ENCODE measurements at places on chromosomes 2 and 18.

- no peak for DNase-seq
These were observed 152.0 kb downstream of the FAM210A start for GRCh38 chr18:13574355-13574754.

- no peak for DNase-seq
These were observed 125.8 kb downstream of the LYPD6B start for GRCh38 chr2:149164296-149164695.

DNA sequence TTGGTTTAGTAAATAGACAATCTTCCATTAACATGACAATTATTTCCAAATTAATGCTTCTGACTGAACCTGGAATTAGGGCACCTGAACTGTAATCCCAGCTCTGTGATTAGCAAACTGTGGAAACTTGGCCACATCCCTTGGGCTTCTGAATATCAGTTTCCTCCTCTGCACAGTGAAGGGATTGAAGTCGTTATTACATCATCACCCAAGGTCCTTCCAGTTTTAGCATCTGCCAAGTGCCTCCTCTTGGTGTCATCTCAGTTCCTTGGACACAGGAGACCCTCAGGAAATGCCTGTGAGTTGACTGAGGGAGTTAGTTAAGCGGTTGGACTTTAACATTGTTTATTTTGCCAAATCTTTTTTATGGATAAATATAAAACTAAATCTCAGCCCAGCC, 64.8 kb downstream of the MOGAT1 start:
- no peak for DNase-seq

DNA sequence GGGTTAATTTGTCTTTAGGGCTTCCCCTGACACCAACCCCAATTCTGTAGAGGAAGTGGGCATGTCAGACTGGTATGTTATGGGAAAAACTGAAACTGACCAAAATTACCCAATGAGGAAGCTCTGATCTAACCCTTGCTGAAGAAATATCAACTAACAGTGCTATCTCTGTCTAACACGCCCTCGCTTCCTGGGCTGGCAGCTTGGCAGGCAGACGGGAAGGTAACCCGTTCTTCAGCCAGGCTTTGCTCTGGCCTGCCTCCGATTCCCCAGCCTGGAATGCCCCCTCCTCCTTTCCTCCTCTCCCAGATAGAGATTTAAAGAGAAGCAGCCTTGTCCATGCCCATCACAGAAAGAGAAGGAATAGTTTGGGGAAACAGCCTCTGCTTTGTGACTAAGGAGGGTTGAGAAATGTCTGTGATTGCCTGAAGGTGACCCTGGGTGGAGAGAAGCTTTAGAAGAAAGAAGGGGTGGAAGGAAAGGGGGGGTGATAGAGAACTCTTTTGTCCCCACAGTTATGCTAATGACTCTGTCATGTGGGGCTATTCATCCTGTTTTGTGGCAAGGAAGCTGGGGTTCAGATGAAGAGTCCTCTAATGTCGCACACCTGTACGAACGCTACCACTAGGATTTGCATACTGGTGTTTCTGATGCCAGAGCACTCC, 15.4 kb downstream of the HK2 start:
- no peak for DNase-seq

DNA sequence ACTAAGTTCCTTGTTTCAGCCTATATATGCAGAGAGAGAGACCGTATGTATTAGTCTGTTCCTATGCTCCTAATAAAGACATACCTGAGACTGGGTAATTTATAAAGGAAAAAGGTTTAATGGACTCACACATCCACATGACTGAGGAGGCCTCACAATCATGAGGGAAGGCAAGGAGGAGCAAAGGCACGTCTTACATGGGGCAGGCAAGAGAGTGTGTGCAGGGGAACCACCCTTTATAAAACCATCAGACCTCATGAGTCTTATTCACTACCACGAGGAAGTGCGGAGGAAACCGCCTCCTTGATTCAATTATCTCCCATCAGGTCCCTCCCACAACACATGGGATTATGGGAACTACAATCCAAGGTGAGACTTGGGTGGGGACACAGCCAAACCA, 73.8 kb downstream of the TMEM18 start:
- DNase-seq: no peak

DNA sequence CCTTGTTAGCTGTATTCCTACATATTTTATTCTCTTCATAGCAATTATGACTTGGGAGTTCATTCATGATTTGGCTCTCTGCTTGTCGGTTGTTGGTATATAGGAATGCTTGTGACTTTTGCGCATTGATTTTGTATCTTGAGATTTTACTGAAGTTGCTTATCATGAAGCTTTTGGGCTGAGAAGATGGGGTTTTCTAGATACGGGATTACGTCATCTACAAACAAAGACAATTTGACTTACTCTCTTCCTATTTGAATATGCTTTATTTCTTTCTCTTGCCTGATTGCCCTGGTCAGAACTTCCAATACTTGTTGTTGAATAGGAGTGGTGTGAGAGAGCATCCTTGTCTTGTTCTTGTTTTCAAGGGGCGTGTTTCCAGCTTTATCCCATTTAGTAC, 569.8 kb upstream of the NRXN1 start:
- DNase-seq: no peak

DNA sequence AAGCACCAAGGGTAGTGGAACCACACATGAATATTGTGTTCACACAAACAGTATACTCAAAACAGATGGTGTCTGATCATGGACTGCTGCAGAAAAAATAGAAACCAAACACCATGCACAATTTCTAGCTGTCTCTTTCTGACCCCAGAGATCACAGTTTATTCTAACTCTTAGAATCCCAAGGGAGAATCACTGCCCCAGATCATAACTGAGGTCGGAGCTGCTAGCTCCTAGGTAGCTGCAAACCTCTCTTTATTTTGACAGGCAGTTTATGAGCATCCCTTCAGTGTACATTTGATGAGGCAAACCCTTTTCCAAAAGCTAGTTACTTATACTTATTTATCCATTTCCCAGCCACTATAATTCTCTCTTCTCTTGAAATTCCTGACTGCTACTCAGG, 439.1 kb upstream of the HNMT start:
- no peak for DNase-seq

DNA sequence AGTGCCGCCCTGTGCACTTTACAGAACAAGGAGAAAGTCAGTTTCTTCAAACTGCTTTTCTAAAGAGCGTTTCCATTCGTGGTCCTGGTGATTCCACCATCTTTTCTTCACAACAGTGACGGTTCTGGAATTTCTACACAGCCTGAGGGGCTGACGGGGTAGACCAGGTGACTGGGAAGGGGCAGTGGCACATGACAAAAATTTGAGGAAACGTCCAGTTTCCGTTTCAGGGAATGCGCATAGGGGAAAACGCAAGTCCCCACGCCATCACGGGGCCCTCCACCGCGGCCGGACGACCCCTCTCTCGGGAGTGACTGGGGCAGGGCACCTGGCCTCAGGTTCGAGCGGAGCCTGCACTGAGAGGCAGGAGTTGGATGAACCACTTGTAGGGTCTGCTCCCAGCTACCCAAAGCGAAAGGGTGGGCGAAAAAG, 980 bp upstream of the SPTBN1 start:
- DNase-seq: no peak

GRCh38 chr18:44816050-44816449, 135.4 kb downstream of the SETBP1 start:
- DNase-seq: no peak

GRCh38 chr2:216109962-216110614, 940 bp downstream of the XRCC5 start:
- peak; percentile 24 for DNase-seq

DNA sequence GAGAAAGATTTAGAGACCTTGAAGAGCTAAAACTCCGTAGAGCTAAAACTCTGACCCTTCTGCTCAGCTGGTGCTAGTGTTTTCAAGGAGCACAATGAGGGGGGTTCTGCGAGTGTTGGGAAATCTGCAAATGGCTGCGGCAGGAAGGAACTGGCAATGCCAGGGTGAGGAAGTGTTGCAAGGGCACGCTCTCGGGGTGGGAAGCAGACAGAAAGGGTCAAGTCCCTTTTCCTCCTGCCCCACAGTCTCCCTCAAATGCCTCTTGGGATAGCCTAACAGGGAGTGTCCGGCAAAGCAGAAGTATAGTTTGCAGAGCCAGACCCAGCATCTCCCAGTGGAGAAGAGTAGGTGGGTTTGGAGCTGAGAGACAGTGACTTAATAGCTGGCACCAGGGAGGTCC, 60.5 kb downstream of the NCAPH start:
- DNase-seq: no peak

DNA sequence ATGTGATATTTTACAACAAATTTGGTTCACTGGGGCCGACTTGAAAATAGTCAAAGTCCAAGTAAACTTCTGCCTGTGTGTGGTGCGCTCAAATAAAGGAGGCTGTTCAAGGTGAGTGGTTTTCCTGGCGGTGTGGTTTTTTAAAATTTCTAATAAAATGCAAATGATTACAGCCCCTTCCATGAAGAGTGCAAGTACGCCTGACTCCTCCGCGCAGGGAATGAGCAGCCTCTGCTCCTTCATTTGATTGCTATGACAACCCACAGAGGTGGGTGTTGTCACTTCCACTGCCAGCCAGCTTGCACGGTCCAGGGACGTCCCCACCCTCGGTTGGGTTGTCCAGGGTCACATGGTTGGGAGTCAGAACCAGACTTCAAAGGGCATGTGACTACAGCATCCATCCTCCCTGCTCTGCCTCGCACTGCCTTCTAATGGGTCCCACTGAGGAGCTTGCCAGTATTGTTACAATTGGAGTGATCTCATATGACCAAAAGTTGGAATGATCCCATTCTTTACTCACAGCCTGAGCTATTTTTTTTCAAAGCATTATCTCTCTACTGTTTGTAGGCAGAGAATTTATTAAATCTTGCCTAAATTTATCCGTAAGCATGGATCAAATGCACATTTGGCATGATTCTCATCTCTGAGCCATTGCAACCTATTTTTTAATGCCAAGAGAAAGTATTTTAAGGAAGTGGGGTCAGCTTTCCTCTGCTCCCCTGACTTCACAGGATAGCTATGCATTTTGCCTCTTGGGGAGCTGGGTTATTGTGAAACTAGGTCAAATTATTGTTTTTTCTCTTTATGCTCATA, 121.3 kb downstream of the AGAP1 start:
- DNase-seq: peak; percentile 2

DNA sequence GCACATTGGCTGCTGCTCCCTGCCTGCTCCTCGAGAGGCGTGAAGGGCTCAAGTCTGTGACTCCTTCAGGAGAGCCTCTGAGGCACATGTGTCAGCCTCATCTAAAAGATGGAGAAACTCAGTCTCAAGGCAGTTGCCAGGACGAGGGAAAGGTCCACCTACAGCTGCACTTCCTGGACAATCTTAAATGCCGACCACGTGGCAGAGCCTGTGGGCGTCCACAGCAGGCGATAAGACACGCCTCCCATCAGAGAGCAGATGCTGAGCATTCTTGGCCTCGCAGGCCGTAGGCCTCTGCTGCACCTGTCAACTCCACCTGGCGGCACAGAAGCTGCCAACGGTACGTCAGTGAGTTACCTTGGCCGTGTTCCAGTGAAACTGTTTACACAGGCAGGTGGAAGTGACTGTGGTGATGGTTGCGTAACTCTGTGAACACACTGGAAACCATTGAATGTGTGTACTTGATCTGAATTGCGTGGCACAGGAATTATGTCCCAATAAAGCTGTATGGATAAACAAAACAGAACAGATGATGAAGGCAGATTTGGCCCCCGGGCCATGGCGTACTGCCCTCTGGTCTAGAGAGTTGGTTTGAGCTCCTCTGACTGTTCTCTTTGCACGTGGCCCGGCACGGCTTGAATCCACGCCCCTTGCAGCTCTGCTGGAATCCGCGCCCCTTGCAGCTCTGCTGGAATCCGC, 114.5 kb downstream of the RNF144A start:
- peak; percentile 99 for DNase-seq

GRCh38 chr18:47149457-47150028, 757 bp downstream of the HDHD2 start:
- DNase-seq: no peak

- DNase-seq: no peak
These were observed 72.7 kb downstream of the ANKRD12 start for GRCh38 chr18:9209279-9209678.

DNA sequence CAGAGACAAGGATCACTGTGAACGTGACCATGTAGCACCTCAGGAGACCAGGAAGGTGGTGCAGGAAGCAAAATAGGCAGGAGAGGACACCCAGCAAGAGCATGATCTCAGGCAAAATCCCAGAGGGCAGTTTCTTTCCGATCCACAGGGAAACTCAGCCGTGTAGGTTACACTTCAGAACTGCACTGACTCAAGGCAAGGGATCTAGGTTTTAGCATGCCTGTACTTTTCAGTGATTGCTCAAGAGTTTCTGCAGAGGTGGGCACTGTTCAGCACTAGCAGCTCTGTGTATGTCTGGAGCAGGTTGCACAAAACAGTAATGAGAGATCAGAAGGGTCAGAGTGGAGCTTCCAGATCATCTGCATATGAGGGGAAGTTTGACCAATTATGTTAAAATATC, 116.7 kb upstream of the RNF152 start:
- no peak for DNase-seq

- no peak for DNase-seq
These were observed 404.0 kb downstream of the TMEM182 start for GRCh38 chr2:103165836-103166235.

DNA sequence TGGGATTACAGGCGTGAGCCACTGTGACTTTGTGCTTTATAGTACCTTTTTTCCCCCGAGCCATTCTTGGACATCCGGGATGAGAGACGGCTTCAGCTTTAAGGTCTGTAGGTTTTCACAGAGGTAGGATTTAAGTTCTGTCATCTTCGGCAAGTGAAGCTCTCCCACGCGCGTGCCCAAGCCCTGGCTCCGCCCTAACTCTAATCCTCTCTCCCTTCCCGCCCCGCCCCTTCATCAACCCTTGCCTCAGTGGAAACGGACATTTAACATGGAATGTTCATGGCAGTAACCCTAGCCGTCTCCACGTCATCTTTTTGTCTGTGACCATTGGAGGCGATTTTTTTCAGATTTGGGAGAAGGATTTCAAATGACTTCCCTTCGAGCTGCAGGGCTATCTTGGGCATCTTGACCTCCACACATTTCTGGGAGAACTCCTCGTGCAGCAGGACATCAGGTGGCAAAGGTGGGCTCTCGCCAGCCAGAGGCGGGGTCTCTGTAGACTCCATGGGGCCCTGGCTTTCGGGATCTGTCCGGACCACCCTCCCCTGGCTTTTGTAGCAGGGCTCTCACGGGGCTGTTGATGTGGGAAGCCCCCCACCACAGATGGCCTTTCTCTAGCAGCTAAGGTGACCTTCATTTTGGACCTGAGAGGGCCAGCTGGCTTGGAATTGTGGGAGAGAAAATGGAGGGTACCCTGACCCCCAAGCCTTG, 6.8 kb downstream of the COLEC11 start:
- DNase-seq: no peak

- DNase-seq: no peak
These were observed 138.8 kb downstream of the BCL11A start for GRCh38 chr2:60414495-60415138.

DNA sequence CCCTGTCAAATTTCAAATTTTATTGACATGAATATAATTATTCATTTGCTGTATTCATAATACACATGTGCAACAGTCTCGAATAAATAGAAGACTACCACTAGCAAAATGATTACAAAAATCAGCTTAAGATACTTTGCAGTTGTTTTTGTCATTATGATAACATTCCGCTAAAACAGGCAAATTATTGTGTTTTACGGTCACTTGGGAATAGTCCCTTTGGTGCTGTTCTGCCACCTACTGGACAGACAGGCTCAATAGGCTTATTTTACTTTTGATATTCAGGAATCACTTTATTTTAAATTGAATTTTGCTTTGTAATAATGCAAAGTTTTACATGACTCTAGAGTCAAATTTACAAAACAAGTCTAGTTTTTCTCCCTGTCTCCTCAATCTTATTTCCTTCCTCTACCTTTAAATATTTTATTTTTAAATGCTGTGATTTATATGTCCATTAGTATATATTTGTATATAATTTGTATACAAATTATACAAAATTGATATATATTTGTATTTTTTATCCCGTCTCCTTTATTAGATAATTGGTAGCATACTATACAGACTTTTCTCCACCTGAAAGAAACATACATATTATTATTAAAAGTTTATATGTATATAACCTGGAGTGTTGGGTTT, 456.3 kb downstream of the DLGAP1 start:
- no peak for DNase-seq
